ENCODE measurements at places on chromosomes 12 and 14. TPM values are rescaled to one million over a fixed set of nuclear protein-coding genes. Genes with fewer than 3 reads are reported as not detected.

Gene OTX2
- not detected for total RNA-seq

Gene TTC6
- total RNA-seq: not detected

Gene MRPL42
- 67.6 TPM for total RNA-seq

Gene APOF
- total RNA-seq: not detected

Gene KLHDC1
- total RNA-seq: 1.9 TPM

Gene KRT6C
- total RNA-seq: not detected

Gene CIDEB
- total RNA-seq: 25.8 TPM

Gene TRMT5
- 18.2 TPM for total RNA-seq

Gene IFNG-AS1
- 1.1 TPM for total RNA-seq

Gene SLC6A15
- total RNA-seq: 0.12 TPM

Gene EIF2S3B
- 2.3 TPM for total RNA-seq

Gene KRT73
- total RNA-seq: not detected

Gene CNTN1
- total RNA-seq: not detected

Gene TMEM63C
- total RNA-seq: 0.80 TPM

Gene VTI1B
- 75.6 TPM for total RNA-seq
